ENCODE measurements at places on chromosomes 1 and 21.

DNA sequence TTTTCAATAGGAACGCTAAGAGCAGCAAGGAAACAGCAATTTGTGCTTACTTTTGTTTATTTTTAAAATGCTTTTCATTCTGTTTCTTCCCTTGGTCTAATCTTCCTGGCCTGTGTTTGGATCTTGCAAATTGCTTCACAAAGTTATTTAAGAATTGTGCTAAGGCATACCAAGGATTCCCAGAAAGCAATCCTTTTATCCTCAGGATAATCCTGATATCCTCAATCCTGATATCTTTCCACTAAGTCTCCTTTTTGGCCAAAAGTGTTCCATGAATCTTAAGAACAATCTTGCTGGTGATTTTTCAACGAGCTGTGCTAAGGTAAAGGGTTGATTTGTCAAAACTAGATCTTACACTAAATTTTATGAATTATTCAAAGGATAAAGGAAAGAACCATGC lies 1577.9 kb downstream of the PLA2G4A start:
- no peak for DNase-seq

- no peak for DNase-seq
Observed at GRCh38 chr1:151635479-151636072, 23.7 kb downstream of the SNX27 start.

GRCh38 chr1:210505601-210506496 lies 177.1 kb downstream of the HHAT start:
- DNase-seq = no peak

DNA sequence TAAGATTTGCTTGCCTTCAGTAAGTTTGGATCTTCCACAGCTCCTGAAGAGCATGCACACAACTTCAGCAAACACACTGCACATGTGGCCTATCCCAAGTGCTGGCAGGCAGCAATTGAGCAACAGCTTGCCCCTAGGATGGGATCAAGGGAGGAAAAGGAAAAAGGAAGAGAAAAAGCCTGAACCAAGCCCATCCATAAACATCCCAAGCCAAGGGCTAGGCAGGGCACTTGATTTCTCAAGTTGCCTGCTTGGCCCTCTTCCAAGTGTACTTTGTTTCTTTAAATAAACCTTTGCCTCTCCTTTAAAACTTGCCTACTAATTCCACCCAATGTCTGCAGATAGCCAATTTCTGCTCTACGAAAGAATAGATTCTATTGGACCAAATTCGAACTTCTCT lies 49.0 kb upstream of the OLFM3 start:
- no peak for DNase-seq

DNA sequence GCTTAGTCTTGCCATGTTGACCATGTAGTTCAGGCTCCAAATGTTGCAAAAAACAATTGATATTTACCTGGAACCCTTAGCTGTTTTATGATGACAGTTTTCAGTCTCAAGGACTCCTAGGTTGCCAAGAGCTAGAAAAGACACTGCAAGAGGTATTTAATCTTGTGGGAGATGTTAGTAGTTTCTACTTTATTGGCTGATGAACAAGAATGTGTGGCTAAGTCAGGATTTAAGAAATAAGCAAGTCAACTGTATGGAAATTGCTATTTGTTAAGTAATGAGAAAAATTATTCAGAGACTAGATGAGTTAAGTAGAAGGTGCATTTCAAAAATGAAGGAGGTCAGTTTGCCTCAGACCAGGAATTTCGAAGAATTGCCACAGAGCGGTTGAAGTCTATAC lies 639.7 kb upstream of the USP24 start:
- DNase-seq = no peak

DNA sequence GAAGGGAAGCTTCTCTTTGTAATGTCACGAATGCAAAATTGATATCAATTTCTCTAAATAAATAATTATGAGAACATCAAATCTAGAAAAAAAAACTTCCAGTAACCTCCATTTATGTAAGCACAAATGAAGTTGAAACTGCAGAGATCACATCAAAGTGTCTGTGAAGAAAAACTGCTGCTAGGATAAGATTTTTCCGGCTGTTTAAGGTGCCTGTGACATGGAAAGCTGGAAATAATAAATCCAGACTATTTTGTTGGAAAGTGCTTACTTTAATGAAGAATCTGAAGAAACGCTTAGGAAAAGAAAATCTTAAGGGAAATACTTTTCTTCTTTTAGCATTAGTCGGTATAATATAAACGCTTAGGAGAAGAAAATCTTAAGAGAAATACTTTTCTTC lies 57.0 kb downstream of the CHRM3 start:
- no peak for DNase-seq

DNA sequence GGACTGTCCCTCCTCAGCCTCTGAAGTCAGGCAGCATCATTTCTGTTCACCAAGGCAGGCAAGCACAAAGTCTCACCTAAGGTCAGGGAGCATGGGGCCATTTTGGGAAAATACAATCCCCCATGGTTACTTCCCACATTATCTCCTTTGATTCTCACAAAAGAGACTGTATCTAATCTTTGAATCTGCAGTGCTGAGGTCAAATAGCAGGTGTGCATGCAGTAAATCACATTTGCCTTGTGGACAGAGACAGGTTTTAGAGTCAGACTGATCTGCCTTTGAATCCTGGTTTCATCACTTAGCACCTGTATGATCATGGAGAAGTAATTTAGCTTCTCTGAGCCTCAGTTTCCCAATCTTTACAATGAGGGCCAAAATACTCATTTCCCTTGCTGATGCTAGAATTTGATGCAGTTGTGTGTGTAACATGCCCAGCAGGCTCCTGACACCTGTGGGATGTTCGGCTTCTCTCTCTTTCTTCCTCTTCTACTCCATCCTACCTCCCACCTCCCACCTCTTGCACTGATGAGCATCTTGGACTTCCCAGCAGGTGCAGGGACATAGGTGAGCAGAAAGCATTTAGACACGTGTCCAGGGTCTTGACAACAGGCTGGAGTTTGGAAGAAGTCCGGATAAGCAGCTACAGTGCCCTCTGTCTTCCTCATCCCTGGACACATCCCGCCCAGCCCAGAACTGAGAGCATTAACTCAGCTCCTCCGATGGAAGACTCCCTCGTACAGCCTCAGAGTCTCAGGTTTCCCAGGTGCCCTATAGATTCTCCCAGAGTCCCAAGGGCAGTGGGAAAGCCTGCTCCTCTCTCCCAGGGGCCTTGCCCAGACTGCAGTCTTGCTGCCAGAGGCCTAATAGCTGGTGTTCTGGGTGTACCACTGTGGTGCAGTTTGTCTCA lies 18.9 kb downstream of the NENF start:
- no peak for DNase-seq

DNA sequence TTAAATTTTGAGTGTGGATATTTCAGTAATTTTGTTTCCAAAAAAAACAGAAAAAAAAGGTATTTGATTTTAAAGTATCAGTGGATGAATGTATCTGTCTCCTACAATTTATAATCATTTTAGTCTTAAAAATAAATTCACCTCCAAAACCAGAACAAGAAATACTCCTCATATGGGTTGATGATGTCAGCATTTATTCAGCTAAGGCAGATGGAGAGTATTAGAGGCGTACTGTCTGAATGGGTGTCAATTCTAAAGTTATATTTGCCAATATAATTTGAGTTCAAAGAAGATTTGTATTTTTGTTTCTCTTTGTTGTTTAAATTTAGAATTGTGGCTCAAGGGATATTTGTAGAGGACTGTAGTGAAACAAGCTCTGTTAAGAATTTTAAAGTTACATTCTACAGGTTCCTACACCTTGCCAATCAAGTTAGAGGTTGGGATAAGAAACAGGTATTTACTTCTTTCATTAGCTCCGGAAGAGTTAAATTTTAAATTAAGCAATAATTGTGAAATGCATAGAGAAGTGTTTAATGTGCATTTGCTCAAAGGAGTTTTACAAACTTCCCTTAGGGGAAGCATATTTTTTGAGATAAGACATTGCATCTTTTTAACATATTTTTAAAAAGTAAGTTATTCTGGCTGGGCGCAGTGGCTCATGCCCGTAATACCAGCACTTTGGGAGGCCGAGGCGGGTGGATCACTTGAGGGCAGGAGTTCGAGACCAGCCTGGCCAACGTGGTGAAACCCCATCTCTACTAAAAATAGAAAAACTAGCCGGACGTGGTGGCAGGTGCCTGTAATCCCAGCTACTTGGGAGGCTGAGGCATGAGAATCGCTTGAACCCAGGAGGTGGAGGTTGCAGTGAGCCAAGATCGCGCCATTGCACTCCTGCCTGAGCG lies 1.2 kb downstream of the PLA2G4A start:
- no peak for DNase-seq

DNA sequence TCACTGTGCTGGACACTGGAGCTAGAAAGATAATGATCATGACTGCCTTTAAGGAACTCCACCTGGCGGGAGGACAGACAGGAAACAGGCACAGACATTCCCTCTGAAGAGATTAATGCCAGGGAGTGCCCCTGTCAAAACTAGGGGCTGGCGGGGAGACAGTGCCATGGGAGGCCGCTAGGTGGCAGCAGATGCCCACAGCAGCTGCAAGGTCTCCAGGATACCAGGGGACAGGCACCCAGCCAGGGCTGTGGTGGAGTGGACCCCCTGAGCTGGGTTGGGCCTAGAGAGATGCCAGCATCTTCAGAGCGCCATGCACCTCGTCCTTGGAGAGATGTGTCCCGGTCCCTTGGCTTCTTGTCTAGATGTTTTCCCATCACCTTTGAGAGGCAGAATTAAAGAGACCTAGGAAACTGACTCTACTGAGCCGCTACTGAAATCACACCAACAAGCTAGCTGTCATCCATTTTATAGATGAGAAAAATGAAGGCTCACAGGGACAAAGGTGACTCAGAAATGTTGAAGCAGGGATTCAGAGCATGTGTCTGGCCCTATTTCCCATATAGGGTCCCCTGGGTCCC lies 3.6 kb downstream of the REN start:
- peak; percentile 64 for DNase-seq

GRCh38 chr21:32921632-32922230 lies 104.0 kb upstream of the OLIG2 start:
- DNase-seq = no peak

- DNase-seq = no peak
Observed at GRCh38 chr21:33121715-33122475, 52.0 kb downstream of the OLIG1 start.

DNA sequence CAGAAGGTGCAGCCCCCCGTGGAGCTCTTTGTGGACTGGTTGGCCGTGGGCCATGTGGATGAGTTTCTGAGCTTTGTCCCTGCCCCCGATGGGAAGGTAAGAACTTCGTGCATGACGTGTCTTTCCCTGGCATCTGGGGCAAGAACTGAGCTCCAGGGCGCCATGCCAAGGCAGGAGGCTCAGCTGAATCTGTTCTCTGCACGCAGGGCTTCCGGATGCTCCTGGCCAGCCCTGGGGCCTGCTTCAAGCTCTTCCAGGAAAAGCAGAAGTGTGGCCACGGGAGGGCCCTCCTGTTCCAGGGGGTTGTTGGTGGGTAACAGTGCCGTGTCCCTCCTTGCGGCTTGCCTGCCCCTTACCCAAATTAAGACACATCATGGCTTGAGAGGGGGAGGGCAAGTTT lies 27.7 kb downstream of the PADI3 start:
- no peak for DNase-seq

- no peak for DNase-seq
Observed at GRCh38 chr1:174297351-174297750, 138.0 kb downstream of the RABGAP1L start.

GRCh38 chr1:160547422-160547821 lies 24.4 kb upstream of the SLAMF6 start:
- no peak for DNase-seq

DNA sequence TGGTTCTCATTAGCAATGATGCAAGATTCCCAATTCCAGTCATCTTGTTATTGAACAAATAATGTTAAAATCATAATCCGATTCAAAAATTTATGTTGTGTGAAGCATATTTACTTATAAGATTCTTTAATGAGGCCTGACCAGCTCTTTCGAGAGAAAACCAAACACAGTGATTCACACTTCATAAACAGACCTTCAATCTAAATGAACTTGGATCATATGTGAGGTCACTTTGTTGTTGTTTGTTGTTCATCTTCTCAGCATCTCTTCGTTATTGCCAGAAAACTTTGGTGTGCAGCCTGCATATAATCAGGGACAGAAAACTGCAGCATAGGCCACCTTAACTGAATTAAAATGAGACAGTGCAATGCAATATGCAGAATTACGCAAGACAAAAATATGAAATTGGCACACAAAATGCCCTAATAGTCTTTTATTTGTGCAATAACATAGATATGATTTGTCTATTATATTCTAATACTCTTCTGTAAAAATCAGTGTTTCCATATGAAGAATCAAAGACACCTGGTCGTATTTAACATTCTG lies 30.1 kb downstream of the NCAM2 start:
- no peak for DNase-seq

- no peak for DNase-seq
Observed at GRCh38 chr1:102751111-102751510, 357.2 kb downstream of the COL11A1 start.

- no peak for DNase-seq
Observed at GRCh38 chr1:100628631-100629081, 90.7 kb downstream of the GPR88 start.

GRCh38 chr1:223712194-223712849 lies at the start of gene CAPN2:
Gene CAPN2, plus strand, starts transcription at chr1:223712539. Its CDS starts 102 bp downstream, at chr1:223712641.
- DNase-seq = peak; percentile 55
